ENCODE measurements at places on chromosomes 3 and 15.

DNA sequence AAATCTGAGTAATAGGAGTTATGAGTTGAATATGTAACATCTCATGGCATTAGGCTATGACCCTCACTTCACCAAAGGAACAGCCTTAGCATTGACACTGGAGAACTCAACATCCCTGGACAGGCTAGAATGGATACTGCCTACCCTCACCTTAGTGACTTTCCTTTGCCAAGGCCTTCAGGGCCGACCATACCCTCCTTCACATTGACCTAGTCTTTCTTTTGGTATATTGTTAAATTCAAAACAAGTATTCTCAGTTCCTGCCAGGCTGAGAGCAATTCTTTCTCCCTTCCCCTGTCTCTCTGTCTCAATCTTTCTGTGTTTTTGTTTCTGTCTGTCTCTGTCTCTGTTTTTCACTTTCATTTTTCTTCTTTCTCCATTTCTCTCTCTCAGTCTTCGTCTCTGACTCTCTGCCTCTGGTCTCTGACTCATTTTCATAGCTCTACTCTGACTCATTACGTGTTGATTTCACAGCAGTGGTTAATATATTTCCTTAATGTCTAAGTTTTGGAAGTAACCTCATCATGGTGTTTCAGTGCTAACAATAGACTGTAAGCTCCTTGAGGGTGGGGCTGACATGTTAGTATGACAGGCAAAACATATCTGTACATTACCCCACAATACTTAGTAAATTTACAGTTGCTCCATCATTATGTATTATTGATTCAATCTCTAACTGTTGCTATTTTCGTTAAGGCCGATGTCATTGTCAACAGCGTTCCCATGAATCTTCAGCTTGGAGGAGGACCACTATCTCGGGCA lies 32.5 kb downstream of the PARP15 start:
- DNase-seq = no peak

DNA sequence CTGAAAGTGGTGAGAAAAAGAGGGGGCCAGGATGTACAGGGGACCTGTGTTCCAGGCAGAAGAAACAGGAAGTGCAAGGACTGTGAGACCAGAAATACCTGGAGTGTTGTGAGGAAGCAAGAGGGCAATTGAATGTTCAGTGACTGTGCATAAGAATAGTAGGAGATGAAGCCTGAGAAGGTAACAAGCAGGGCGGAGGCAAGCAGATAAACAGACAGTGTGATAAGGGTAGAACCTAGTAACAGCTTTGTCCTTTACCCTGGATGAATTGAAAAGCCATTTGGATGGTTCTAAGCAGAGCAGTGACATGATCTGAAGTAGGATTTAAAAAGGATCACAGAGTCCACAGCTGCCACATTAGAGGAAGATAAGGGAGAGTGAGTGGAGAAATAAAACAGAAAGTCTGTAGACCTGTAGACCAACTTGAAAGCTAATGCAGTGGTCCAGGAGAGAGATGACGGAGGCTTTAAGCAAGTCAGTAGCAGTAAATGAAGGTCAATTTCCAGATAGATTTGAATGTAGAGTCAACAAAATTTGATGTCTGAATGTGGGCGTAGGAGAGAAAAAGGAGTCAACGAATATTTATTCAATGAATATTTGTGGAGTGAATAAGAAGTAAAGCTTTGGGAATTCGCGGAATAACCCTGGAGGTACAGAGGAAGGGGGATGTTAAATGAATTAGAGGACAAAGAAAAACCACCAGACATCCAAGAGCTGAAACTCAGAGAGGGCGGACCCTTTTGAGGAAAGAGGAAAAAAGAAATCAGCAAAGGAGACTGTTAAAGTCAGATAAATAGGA lies 4.2 kb upstream of the PLOD2 start:
- no peak for DNase-seq

- DNase-seq = no peak
Measured at GRCh38 chr3:14549256-14549919, 9.2 kb upstream of the GRIP2 start.

GRCh38 chr3:107767897-107768605 lies 245.3 kb downstream of the BBX start:
- DNase-seq = no peak

DNA sequence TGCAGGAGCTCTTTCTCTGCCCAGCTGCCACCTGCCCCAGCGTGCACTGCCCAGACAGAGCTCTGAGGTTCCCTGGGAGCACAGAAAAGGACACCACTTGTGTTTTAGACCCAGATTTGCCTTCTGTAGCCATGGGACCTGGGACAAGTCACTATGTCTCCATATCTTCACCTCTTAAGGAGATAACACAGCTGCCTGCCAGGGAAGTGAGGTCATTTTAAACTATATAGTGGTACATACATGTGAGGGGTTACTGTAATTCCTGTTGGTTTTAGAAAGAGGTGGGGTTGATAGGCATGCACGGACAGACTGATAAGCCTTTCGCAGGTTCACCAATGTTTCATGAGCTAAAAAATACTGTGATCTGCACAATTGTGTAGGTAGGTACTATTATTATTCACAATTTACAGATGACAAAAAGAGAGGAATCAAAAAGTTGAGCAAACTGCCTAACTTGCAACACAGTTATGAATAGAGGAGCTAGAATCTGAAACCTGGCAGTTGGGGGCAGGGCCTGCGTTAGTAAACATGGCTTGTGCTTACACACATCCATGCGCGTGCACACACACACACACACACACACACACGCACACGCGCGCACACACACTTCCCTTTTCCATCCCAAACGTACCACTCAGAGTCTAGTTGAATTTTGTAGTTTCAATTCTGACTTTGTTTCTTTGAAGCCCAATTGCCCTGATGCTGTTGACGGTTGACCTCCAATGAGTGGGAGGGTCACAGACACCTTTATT lies 193.6 kb downstream of the FAM43A start:
- no peak for DNase-seq

- DNase-seq = no peak
Measured at GRCh38 chr3:147943265-147943945, 534.2 kb downstream of the ZIC1 start.

- DNase-seq = no peak
Measured at GRCh38 chr3:194001-194400, 2.6 kb upstream of the CHL1 start.

GRCh38 chr15:91316126-91316525 lies 216.1 kb downstream of the SV2B start:
- no peak for DNase-seq

- DNase-seq = no peak
Measured at GRCh38 chr3:188104050-188104449, 49.9 kb upstream of the LPP start.

DNA sequence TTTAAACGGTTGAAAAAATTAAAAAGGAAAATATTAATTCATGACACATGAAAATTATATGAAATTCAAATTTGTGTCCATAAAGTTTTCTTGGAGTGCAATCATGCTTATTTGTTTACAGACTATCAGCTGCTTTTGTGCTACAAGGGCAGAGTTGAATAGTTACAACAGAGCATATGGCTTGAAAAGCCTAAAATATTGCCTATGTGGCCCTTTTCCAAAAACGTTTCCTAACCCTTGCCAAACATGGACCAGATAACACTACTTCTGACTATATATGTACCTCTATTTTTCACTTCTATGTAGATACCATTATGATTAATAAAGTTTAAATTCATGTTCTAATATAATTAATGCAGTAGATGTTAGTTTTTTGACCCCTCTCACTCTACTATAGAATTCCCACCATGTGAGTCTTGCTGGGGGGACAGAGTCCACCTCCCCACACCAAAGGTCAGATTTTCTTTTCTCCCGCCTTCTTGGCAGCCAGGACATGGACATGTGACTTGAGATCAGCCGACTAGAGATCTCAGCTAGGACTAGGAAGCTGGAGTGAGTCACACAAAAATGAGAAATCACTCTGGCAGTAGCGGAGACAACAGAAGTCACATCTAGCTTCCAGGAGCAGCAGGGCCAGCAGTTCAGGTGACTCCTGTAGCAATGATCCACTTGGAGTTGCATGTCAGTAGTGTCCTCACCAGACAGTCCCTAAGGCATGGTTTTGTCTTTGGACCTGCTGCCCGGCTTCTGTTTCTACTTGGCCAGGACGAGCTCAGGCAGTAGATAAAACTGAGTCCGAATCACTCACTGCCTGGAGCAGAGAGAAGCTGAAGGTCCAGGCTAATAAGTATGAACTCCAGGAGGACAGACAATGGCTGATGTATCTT lies 22.4 kb downstream of the CIAO2A start:
- DNase-seq = no peak

DNA sequence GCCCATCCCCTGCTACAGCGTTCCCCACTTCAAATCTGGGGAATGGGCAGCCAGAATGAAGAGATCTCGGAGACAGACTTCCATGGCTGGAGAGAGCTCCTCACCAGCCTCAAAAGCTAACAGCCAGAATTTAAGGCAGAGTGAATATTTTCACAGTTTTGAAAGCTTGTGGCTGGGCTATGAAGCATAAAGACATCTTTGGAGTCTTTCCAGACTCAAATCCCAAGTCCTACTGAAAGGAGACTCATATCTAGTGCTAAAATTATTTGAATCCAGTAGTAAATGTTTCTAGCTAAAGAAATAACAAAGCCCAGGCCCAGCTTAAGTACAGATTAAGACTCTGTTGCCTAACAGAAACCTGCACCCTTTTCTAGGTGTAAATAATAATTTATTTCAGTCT lies 628.4 kb upstream of the ALCAM start:
- no peak for DNase-seq

- DNase-seq = no peak
Measured at GRCh38 chr15:64100958-64101357, 5.2 kb downstream of the SNX1 start.

- no peak for DNase-seq
Measured at GRCh38 chr3:133461291-133461690, 61.4 kb downstream of the BFSP2 start.

GRCh38 chr3:69058180-69058946 lies 6.2 kb upstream of the TMF1 start:
- no peak for DNase-seq

GRCh38 chr3:178676942-178677790 lies 140.9 kb downstream of the KCNMB2 start:
- DNase-seq = no peak

DNA sequence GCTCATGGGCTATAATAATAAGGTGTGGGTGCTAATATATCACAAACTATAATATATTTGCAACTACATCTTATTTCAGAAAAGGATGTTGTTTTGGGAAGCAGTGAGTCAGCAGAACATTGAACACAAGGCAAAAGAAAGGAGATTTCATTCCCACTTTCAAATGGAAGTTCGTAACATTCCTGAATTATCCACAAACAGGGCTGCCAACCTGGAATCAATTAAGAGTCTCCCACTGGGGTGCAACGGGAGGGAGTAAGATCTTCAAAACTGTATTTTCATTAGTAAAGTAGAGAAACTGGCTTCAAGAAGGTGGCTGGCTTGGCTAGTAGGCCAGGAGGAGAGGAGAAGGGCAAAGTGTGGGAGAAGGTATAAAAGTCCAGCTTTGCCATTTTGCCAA lies 479.6 kb downstream of the CNTN3 start:
- DNase-seq = no peak

- no peak for DNase-seq
Measured at GRCh38 chr3:184372296-184372821, 5.6 kb downstream of the THPO start.

DNA sequence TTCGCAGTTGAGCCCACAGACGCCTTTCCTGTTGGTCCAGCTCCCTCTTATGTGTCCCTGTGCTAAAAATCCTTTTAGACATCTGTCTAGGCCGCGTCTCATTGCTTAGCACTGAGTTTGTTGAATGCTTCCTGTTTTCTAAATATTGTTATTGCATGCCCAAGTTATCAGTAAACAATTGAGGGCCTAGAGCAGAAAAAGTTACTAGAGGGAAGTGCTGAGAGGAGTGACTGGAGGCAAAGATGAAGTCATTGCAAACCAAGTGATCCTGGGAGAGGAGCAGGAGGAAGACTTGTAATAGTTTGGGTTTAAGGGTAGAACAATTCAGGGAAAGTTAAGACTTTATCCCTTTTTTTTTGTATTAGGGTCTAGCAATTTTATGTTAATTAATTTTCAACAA lies 88.1 kb downstream of the DCUN1D1 start:
- DNase-seq = no peak

- no peak for DNase-seq
Measured at GRCh38 chr15:75112278-75112847, 89.0 kb downstream of the PPCDC start.

DNA sequence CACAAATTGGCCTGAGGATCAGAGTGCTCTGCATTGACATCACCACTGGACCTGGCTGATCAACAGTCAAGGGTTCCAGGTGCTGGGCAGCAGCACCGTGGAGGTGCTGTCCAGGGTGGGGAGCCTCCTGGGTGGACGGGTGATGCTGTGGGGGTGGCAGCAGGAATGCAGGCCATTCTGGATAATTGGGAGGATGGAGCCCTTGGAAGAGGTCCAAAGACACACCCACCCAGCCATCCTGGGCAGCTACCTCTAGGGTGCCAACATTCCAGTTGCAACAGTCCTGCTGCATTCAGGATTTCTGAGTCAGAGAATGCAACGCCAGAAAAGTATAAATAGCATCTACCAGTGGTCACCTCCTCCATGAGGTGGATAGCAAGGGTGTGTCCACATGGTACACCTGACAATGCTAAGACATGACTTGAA lies 26.8 kb downstream of the STARD5 start:
- no peak for DNase-seq

DNA sequence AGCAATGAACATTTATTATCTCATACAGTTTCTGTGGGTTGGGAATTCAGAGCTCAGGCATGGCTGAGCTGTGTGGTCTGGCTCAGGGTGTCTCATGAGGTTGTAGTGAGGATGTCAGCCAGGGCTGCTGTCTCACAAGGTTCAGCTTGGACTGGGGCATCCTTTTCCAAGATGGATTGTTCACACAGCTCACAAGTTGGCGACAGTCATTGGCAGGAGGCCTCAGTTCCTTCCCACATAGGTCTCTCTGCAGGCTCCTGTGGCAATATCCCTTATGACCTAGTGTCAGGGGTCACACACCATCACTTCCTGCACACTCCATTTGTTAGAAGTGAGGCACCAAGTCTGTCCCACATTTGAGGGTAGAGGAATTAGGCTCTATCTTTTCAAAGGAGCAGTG lies 56.0 kb downstream of the RPLP1 start:
- no peak for DNase-seq

Data from NCI-H1092 treated with DMSO at 0.1 percent for 48 hours (cell line).